ENCODE measurements at places on chromosomes 1 and 21.
A peak's percentile ranks its signal among the peaks of the same experiment; 100 is the strongest.

DNA sequence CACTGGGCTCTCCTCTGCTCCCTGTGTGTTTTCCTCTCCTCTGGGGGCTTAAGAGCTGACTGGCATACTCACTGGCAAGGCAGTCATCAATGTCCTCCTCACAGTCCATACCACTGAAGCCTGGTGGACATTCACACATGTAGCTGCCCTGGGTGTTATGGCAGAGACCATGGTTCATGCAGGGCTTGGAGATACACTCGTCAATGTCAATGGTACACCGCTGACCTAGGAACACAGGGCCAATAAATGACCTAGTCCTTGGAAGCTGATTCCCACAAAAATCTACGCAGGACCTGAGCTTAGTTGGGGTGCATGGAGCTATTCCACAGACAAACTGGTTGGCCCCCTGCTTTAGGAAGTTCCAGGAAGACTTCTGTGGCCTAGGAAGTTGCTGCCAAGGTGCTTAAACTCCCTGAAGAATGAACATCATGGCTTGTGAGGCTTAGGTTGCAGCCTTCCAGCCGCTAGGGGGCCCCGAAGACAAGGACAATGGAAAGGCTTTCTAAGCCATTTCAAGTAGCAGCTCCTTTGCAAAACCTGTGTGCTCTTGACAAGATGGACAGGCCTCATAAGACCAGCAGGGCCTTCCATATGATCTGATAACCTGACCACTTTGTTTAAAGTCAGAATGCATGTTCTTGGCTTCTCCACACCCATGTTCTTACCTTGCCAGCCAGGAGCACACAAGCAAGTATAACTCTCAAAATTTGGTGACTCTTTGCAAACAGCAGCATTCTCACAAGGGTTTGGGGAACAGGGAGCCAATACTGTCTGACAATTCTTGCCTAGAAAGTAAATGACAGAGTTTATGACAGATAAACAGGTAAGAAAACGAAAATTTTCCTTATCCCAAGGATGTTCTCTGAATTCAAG, 52.3 kb upstream of the ADAM30 start:
- DNase-seq = peak; percentile 55

GRCh38 chr1:151831605-151832004, at the start of gene RORC:
Gene RORC, minus strand, starts transcription at chr1:151831802. Its CDS starts 38 bp downstream, at chr1:151831764.
- no peak for DNase-seq

- no peak for DNase-seq
Observed at GRCh38 chr1:3821004-3821403, 24.7 kb upstream of the LRRC47 start.

GRCh38 chr1:25492323-25492722, 51.1 kb upstream of the LDLRAP1 start:
- no peak for DNase-seq

DNA sequence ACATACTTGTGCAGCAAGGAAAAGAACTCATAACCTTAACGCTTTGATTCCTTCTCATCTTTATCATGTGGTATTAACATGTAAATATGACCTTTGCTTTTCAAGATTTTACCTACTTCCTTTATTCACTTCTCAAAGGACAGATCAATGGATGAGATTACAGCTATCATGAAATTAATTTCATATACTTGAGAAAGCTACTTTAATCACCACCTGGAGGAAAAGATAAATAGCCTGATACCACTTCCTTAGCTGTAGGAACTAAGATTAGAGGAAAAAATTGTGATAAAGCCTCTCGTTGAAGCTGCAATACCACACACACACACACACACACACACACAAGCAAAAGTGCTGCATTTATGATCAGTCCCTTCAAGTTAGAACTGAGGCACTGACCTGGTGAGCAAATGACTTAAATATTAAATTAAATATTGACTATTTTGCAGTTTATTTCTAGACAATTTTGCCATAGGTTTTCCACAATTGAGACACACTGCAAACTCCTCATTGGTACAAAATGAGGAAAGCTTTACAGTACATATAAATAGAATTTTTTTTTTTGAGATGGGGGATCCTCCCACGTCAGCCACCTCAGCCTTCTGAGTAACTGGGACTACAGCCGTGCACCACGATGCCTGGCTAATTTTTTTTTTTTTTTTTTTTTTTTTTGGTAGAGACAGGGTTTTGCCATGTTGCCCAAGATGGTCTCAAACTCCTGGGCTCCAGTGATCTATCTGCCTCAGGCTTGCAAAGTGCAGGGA, 27.2 kb upstream of the DMRTB1 start:
- DNase-seq = no peak
